CD4-positive, alpha-beta T cell treated with Interleukin-2 at 100 ng/mL for 4 hours (primary cell): ENCODE measurements at places on chromosomes 1 and 21.

GRCh38 chr1:117068580-117068979, 8.5 kb downstream of the TTF2 start:
- DNase-seq = no peak

DNA sequence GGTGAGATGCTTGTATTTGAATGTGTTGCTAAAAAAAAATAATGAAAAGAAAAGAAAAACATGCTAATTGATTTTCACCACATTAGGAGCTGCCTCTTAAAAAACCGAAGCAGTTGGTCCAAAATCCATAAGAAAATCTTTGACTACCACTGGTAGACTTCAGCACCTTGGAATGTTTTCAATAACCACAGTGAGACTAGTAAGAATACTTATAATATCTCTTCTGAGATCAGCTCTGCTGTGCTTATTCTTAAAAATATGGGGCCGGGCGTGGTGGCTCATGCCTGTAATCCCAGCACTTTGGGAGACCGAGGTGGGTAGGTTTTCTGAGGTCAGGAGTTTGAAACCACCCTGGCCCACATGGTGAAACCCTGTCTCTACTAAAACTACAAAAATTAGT, 15.1 kb downstream of the NFYC start:
- no peak for DNase-seq

DNA sequence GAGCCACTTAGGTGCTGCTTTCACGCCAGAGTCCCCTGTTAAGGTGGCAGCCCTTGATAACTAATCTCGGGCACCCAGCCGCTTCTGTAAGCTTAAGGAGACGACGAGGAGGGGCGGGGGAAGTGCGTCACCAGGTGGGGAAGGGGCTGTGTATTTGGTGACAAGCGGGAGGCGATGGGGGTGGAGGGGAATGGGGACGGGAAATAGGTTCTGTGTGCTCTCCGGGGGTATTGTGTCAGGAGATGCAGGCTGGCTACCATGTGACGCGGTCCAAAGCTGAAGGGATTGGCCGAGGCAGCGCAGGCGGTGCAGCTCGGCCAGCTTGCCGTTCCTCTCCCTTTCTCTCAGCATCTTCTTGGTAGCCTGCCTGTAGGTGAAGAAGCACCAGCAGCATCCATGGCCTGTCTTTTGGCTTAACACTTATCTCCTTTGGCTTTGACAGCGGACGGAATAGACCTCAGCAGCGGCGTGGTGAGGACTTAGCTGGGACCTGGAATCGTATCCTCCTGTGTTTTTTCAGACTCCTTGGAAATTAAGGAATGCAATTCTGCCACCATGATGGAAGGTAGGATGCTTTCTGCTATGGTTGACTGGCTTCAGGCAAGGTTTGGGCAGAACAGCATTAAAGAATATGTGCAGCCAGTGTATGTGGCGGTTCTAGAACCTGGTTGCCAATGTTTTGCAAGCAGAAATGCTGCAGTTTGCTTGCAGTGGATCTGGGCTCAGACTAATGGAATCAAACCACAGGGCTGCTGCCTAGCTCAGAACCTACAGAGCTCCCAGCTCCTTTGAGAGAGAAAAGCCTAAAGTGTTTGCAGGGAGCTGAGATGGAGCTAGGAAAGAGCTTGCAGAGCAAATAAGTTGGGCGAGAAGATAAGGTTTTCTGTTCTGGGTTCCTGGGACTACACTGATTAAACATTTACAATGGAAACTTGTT, at the start of gene SGIP1:
SGIP1 (plus strand) TSS at position 350 of the 937 bp plus-strand sequence; CDS start at position 556, 206 bp downstream.
- no peak for DNase-seq

- no peak for DNase-seq
Observed at GRCh38 chr1:221711656-221712055, 30.2 kb downstream of the DUSP10 start.

DNA sequence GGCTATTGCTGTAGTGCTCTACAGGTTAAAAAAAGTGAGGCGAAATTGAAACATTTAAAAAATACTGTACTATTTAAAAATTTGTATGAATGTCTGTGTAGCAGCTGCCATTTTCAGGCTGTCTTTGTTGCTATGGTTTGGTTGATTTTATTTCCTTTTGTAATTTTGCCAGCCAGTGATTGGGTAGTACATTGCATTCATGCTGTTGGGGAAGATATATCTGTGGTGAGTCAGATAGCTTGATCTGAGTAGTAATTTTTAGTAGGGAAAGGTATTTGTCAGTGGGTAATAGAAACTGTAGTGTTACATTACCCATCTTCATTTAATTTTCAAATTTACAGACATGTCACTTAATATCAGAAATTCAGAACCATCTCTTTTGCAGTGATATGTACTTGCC, 15.0 kb downstream of the NFIA start:
- no peak for DNase-seq

GRCh38 chr1:110135666-110136065, 14.6 kb upstream of the SLC6A17 start:
- no peak for DNase-seq

GRCh38 chr1:19629357-19629756, 14.8 kb upstream of the NBL1 start:
- DNase-seq = no peak

DNA sequence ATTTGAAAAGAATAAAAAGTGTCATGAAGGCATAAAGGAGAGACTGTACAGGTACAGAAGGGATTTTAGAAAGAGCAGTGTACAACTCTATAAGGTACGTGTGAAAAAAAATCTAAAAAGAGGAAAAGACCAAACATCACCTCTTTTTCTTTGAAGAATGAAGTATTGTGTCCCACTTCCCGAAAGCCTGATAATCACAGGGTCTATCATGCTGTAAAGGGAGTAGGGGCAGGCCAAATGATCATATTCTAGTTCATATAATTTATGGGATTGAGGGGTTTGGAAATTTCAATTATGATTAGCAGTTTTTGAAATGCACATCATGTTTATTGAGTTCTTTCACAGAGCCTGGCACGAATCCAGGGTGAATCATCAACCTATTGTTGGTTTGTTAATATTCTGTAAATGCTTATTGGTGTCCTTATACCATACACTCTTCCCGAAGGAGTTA, 910 bp upstream of the RERE start:
- peak; percentile 45 for DNase-seq

- no peak for DNase-seq
Observed at GRCh38 chr1:113630340-113631327, 128.7 kb downstream of the PHTF1 start.

DNA sequence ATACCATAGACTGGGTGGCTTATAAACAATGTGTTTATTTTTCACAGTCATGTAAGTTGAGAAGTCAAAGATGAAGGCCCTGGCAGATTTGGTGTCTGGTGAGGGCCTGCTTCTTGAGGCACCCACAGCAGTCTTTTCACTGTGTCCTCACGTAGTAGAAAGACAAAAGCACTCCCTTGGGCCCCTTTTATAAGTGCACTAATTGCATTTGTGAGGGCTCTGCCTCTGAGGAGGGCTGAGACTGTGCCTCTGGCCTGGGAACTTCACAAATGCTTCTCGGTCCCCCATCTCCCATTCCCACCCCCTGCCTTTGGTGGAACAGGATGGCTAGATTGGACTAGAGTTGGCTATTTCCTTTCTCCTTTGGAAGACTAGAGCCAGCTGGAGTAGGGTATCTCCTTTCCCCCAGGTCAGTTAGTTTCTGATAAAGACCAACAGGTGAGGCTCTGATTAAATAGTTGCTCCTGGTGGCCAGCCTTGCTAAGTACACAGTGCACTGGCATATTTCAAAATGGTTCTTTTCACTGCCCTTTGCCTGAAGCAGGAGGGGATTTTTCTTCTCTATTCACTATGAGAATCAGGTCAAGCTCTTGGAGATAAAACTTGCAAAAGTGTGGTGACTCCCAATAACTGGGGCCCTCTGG, 82.9 kb downstream of the PLPPR4 start:
- no peak for DNase-seq

- no peak for DNase-seq
Observed at GRCh38 chr1:6002714-6003501, 10.7 kb upstream of the NPHP4 start.

DNA sequence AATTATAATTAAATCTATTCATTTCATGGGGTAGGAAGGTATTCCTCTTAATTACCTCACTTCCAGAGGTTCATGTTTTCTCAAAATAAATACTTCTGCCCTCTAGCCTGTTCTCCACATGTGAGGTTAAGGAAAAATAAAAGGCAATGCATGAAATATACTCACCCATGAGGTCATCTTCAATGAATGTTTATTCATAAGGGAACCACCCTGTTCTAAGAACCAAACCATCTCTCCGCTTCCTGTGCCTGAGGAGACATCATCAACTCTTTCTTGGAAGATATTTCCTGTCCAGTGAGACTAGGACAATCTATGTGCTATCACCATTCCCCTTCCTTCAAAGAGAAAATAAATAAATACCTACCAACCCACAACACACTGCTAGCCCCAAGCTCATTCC, 513.7 kb upstream of the PLXNA2 start:
- DNase-seq = no peak

DNA sequence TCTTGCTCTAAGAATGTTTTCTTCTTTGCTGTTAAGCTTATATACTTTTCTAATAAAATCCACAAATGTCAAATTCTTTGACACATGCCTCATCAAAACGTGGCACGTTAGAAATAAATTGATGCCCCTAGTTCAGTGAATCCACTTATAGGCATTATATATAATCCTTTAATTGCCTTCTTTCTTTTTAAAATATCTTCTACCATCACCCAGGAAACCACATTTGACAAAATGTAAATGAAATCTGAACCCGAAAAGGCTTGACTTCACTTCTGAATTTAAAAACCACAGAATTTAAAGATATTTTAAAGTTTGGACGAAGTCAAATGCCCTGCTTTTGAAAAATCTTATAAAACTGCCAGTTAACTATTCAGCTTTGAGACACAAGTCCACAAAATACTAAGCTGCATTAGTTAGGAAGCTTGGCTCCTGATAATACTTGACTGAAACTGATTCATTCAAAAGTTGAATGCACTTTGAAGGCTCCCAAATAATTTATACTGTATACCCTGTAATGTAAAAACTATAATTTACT, 22.4 kb upstream of the KIFAP3 start:
- no peak for DNase-seq
